ENCODE measurements at places on chromosomes 1 and 21. TPM values are rescaled to one million over a fixed set of nuclear protein-coding genes. Genes with fewer than 3 reads are reported as not detected.

C1orf210 gene
- not detected for total RNA-seq

SPATA17 gene
- total RNA-seq: 1.3 TPM

VASH2 gene
- total RNA-seq: not detected

UTS2 gene
- total RNA-seq: not detected

Measured in hair follicle dermal papilla cell (primary cell).